ENCODE measurements at places on chromosomes 2 and 18.

GRCh38 chr18:5142859-5143258 lies 54.2 kb downstream of the AKAIN1 start:
- DNase-seq, result no peak

DNA sequence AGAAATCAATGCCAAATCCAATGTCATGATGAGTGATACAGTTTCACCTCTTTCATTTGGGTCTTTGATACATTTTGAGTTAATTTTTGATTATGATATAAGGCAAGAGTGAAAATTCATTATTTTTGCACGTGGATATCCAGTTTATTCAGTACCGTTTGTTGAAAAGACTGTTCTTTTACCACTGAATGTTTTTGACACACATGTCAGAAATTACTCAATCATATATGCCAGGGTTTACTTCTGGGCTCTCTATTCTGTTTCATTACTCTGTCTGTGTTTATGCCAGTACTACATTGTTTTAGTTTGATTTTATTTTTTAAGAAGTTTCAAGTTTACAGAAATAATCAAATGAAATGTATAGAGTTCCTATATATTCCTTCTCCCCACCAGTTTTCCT lies 154.4 kb downstream of the PTPRM start:
- no peak for DNase-seq

DNA sequence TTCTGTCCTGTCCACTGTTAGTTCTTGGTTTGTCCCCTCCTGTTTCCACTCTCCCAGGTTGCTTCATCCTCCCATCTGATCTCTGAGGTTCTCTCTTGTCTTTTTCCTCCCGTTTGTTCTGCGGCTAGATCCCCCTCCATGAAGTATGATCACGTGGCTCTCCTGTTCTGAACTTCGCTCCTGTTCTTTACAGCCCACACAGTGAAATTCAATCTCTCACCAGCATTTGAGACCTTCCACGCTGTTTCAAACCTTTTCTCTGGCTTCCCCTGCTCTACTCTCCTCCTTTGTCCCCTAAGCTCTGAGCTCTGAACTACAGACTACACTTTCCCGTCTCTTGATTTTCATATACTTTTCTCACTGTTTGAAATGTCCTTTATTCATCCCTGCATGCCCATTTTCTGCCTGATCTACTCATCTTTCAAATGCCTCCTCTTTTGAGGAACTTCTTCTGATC lies 83.5 kb downstream of the OSBPL6 start:
- DNase-seq, result no peak

GRCh38 chr2:14615121-14615520 lies 17.4 kb upstream of the LRATD1 start:
- DNase-seq, result no peak

- no peak for DNase-seq
These were observed 385.3 kb downstream of the RBM43 start for GRCh38 chr2:150876251-150876950.

GRCh38 chr2:238949710-238950345 lies 101.9 kb downstream of the TWIST2 start:
- no peak for DNase-seq

- no peak for DNase-seq
These were observed 479 bp downstream of the RNMT start for GRCh38 chr18:13726972-13727331.

DNA sequence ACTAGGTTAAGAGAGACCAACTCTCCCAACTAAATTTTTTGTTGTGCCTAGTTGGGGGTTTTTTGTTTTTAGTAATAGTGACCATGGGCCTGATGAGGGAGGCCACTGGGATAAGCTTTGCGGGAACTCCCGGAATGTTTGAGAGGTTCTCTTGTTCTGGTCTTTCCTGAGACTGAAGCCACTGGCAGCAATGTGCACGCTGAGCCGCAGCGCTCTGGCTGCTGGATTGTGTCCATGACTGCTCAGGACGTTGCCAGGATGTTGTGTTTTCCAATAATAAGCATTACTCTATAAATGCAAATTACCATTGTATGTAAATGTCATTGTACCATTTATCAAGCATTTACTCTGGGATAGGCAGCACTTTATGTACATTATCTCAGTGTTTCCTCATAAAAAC lies 126.1 kb downstream of the GALNT1 start:
- DNase-seq, result no peak

- no peak for DNase-seq
These were observed 624 bp downstream of the ZNF516 start for GRCh38 chr18:76494231-76495005.

- DNase-seq, result no peak
These were observed 361.8 kb upstream of the MEIS1 start for GRCh38 chr2:66073172-66073571.

- DNase-seq, result no peak
These were observed 339 bp downstream of the ACAA2 start for GRCh38 chr18:49813069-49813318.

GRCh38 chr18:26970637-26971036 lies 105.1 kb upstream of the AQP4 start:
- no peak for DNase-seq

DNA sequence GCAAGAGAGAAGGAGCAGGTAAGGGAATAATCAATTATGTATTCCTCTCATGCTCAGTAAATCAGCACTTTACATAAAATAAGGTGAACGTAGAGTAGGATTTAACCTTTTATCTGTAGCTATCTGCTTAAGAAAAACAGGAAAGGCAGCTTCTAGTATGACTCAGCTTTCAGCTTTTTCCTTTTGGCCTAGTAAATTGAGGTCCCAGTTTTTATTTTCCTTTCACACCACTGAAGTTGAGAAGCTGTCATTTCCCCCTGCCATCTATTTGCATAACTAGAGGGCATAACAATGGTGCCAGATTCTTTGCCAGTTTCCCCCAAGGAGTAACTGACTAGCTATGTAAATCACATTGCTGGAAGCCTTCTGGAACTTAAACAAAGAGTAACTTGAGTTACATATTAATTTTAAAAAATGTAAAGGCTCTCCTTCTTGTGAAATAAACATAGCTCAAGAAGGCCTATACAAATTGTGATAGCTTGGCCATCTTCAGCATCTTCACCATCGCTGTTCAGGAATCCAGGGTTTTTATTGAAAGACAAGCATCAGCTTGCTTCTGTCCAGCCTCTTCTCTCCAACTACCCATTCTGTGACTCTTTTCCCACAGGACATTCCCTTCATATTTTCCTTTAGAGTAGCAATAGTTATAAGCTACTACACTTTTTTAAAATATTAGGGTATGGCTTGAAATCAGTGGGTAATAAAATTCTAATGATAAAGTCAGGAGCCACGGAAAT lies 97.0 kb downstream of the KYNU start:
- peak; percentile 13 for DNase-seq

DNA sequence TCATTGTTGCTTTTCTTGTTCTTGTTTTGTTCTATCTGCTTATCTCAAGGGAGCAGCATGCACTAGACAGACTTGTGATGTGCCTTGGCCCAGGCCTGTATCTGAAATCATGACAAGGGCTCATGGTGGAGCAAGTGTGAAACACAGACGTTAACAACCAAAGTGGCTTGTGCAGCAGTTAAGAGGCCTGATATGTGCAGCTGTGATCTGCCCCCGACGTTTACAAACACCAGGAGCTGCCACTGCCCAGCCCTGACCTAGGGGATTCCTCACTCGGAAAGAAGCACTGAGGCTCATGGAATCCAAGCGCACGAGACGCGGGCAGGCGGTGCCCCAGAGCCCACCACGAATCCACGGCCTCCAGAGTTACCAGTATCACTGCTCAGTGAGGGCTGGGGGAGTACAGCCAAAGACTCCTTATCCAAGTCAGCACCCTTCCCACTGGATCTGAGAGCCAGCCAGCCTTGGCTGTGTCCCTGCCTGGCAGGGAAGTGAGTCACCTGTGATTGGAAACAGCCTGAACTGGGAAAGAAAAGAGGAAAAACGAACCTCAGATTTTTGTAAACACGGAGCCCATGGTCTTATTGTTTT lies 62.3 kb upstream of the SNTG2 start:
- DNase-seq, result no peak

DNA sequence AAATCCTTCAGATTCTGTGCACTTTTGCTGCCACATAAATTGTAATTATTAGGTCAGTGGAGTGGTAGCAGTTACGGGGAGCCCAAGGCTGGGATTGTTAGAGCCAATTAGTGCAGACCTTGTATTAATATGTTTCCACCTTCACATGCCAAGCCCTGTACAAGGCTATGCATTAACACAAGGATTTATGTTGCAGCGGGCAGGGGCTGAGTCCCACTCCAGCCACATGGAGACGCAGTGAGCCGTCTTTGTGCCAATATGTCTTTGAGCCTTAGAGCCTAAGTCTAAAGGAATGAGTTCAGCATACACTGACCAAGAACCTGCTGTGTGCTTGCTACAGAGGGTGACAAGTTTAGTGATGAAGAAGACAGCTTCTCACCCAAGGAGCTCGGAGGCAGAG lies 238.2 kb downstream of the TSN start:
- DNase-seq, result no peak

- DNase-seq, result no peak
These were observed 187.8 kb upstream of the COL3A1 start for GRCh38 chr2:188786368-188786841.

DNA sequence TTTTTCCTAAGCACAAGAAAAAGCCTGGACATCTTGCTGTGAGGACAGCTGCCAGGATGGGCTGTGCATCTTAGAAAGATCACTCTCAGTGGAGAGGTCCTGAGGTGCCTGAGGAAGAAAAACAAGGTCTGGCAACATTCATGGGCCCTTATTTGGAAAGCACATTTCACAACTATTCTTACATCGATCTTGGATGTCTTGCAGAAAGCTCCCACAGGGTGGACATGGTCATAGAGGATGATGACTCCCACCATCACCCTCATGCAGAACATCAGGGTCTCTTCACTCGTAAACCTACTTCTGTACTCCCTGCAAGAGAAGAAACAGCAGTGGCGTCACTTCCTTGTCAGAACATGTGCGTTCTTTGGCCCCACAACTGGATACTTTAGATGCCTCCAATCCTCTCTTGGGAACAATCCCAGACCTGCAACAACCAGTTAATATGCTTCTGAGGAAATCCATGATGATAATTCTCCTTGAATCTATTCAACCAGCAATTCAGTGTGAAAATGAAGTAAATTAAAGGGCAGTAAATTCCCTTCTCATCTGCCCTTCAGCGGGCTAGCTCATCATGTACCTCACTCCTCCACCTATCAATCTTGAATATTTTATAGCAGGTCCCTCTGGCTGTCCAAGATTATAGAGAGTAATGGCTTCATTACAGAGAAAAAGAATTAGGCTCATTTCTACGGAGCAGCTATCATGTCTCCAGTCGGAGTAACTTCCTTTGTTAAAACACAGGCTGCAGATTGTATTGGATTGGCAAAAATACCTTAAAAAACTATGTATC lies 106.2 kb downstream of the CYRIA start:
- no peak for DNase-seq

- no peak for DNase-seq
These were observed 443.3 kb upstream of the MEIS1 start for GRCh38 chr2:65991381-65992197.

- DNase-seq, result no peak
These were observed 47.0 kb upstream of the CABLES1 start for GRCh38 chr18:23088310-23088709.
